ENCODE measurements at places on chromosomes 11 and 22.

DNA sequence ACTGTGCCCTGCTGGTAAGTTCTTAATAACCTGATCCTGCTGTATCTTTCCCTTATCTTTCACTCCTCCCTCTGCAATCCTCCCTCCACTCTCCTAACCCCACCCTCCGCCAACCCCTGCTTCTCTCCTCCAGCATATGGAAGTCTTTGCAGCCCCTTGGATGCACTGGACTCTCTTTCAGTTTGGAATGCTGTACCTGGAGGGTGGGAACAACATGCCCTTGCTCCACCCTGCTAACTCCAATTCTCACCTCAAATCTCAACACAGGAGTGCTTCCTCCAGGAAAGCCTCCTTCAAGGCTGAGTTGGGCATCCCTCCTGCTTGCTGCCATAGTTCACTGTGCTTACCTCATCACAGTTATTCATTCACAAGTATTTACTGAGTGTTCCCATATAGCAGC lies 52.8 kb upstream of the LDLRAD3 start:
- DNase-seq = no peak

DNA sequence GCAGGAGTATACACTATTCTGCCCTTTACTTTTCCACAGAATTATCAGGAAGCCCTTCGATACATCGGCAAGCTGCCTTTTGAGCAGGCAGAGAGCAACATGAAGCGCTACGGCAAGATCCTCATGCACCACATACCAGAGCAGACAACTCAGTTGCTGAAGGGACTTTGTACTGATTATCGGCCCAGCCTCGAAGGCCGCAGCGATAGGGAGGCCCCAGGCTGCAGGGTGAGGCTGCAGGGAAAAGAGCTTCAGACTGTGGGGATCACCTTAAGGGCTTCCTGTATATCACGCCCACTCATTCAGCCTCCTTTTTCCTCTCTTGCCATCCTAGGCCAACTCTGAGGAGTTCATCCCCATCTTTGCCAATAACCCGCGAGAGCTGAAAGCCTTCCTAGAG lies 6.8 kb upstream of the HMBS start:
- DNase-seq = no peak

GRCh38 chr11:14748090-14748489 lies 104.5 kb downstream of the PDE3B start:
- DNase-seq = no peak

DNA sequence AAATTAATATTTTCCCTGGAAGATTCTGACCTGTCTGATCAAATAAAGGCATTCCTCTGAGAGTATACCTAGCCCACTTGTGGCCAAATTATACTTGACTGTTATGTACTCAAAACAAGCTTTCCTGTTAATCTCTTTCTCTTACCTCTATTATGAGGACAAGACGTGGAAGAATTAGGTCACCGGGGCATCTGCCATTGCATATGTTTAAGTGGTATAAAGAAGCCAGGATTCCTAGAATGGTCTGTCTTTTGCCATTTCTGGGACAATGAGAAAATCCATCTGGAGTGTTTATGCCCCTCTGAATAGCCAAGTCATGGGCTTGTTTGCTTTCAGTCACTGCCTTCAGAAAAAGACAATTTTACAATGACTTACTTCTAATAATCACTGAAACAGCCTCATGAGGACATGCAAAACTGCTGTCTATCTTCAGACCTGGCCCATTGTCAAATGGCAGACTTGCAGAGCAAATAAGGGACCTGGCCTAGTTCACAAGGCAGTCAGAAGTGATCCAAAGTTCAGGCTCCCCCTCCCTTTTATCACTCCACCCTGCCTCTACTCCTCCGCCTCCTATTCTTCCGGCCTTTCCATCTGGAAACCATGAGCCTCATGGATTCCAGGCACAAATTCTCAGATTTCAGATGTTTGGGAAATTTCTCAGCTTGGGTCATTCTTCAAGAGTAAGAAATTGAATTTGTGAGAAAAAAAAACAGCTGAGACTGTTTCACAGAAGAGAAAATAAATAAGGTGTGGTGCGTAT lies 128.1 kb upstream of the LDLRAD3 start:
- no peak for DNase-seq

DNA sequence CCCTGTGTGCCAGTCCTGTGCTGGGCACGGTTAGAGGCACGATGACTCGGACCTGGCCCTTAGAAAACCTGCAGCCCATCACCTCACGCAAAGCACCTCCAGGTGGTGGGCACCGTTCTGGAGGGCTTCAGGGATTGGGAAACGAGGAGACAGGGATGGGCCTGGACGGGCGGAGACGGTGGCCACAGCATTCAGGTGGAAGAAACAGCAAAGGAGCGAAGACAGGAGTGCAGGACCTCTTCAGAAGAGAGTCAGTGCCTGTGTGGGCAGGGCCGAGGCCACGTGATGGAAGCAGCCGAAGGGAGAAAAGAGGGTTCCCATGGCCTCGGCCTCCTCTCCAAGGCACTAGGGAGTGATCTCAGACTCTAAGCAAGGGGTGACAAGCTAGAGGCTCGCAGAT lies 8.1 kb upstream of the SLC22A12 start:
- no peak for DNase-seq

DNA sequence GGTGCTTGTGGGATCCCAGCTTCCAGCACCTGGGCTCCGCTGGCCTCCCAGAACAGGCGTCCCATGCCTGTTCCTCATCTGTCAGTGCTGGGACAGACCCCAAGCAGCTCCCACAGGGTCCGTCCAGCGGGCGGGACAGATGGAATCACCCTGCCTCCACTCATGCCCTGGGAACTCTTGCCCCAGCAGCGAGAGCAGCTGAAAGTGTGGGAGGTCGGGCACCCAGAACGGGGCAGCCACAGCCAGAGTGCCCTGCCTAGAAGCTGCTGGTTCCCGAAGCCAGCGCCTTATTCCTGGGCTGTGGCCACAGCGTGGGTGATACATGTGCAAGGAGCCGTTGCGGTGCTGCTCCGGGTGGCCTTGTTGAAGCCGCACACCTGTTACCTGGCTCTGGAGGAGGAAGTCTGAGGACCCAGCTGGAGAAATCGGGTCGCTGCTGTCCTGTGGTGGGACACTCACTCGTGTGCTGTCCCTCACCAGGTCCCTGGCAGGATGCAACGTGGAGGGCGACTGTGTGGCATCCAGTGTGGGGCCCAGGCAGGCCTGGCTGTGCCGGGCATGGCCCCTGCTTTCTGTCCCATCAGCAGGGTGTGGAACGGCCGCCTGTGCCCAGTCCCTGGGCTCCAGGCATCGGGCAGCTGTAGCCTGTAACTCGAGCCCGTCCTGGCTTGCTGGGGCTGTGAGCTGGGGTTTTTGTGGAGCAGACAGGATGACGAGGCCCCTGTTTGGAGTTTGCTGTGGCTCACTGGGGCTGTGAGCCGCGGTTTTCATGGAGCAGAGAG lies 16.2 kb downstream of the GRAMD4 start:
- DNase-seq = no peak

DNA sequence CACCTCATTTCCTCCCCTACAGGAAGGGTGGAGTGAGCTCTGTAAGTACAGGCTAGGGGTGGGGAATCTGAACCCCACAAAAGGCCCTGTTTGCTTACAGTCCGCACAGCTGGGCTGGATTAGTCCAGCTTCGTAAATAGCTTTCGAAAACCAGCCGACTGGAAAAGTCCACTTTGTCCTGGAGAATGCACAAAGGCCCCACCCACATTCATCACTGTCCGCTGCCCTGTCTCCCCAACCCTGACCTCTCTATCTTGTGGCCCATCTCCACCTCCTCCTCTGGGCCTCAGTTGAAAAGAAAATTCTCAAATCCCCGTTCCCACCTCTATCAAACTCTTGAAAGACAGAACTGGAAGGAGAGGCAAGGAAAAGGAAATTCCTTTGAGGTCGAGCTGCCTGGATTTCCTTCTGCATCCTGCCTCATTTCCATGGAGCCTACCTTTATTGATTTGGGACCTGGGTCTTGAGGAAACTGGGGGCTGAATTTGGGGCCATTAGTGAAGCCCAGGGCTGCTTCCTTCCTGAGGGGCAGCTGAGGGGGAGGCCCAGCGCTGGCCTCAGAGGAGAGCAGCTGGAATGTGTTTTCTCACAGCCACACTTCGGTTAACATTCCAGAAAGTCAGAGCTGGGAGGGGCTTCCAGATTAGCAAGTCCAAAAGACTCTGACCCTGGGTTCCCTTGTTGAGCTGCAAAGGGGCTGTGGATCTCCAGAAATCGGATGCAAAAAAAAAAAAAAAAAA lies 147.6 kb downstream of the FBXO7 start:
- peak; percentile 88 for DNase-seq

DNA sequence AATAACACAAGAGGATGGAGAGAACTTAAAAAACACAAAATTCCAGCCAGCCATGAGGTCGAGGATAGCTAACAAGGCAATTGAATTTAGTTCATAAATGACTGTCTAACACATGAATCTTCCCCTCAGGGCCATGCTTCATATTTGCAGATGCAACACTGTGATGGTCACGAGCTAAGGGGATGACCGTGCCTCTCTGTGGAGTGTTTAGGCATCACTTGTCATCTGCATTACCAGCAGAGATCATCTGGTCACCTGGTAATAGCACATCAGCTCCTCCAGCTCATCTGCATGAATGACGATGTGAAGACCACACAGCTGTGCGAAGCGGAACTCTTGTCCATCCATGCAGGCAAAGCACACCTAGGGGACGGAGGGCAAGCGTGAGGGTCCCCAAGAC lies 20.9 kb upstream of the SLC25A1 start:
- no peak for DNase-seq

GRCh38 chr11:28490773-28491382 lies 382.7 kb downstream of the METTL15 start:
- DNase-seq = no peak

DNA sequence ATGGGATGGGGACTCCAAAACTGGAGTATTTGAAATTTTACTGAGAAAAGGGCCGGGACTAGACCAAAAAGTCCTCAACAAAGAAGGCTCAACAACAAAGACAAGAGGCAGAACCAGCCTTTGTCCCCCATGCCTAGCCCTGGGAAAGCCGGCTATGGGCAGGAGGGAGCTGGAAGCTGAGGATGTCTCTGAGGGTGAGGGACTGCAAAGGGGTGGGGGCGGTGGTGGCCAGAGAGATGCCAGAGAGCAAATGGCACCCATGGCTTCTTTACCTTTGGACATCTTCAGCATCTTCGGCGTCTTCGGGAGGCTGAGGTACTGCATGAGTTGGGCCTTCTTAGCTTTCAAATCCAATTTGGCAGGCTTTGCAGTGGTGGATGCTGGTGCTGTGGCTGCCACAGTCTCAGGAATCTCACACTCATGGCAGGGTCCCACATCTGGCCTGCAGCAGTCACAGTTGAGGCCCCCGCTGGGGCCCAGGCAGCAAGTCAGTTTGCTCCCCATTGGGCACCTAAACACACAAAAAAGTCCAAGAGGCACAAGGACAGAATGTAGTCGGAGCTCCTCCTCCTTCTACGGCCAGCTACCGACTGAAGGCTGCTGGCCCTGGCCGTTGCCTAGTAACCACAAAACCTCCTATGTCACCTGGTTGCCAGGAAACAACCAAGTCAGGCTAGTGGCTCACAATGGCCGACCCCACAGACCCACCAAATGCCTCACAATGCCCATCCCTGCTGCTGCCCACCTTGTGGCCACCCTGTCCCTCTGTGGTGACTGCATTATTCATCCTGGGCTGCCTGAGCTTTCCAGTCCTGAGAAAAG lies at the start of gene C22orf42:
Gene C22orf42 (minus strand): TSS at position 592 of the 822 bp plus-strand sequence. CDS start 88 bp downstream, at position 504.
- no peak for DNase-seq

DNA sequence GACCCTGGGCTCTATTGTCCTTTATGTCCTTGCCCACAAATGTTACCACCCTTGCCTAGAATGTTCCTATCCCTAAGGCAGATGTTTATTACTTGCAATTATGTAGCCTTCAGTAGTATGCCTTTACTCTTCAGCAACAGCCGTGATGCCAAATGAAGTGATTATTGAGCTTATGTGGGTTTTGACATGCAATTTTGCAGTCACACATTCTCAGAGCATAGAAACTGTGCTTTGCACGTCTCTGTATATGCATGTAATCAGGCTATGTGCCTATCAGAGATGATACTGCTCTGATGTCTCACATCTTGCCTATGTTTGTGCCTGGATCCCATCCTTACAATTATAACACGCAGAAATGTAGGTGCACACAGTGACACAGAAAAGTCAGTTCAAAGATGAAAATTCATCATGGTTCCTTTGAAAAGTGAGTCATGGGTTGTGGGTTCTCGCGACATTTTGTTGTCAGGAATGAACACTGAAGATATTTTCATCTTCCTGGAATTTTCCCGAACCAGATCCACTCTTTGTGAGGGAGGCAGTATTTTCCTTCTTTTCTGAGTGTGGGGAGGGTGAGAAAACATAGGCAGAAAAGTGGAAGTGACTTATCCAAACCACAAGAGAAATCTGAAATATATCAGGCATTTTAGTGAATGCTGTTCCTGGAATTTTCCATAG lies 81.1 kb downstream of the BMAL1 start:
- no peak for DNase-seq

DNA sequence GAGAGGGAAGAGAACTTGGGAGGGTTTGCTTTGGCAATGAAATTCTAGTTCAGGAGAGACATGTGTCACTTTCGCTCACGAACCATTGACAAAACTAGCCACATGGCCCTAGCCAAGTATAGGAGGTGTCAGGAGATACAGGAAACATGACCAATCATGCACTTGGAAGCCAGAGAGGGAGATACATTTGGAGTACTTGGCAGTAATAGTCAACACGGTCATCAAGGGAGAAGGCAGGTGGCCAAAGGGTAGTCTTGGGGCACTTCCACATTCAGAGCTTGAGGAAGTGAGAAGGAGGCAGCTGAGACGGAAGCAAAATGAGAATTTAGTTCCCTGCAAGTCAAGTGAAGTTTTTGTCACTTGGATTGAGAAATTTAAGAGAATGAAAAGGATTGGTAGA lies 26.4 kb upstream of the KIRREL3 start:
- DNase-seq = no peak

- peak; percentile 75 for DNase-seq
Observed at GRCh38 chr11:128905345-128906184, 14.4 kb downstream of the KCNJ5 start.

GRCh38 chr11:101510591-101510990 lies 73.2 kb downstream of the TRPC6 start:
- no peak for DNase-seq

GRCh38 chr11:63883791-63884190 lies 33.2 kb downstream of the RCOR2 start:
- no peak for DNase-seq

DNA sequence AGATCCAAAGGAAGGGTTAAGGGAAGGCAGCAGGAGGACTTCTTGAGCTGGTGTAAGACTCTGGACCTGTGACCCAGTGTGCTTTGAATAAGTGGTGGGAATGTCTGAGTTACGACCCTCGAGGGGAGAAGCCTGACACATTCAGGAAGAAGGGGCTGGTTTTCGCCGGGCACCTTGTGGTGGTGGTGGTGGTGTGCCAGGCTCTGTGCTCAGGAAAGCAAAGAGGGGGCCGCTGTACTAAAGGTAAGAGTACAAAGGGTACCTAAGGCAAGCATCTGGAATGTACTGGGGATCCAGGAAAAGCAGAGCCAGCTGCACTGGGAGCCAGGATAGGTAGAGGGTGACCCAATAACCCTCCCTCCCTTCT lies 6.3 kb downstream of the KLHL35 start:
- no peak for DNase-seq

Data from hepatic stellate cell (primary cell).